ENCODE measurements at places on chromosomes 4 and X.

DNA sequence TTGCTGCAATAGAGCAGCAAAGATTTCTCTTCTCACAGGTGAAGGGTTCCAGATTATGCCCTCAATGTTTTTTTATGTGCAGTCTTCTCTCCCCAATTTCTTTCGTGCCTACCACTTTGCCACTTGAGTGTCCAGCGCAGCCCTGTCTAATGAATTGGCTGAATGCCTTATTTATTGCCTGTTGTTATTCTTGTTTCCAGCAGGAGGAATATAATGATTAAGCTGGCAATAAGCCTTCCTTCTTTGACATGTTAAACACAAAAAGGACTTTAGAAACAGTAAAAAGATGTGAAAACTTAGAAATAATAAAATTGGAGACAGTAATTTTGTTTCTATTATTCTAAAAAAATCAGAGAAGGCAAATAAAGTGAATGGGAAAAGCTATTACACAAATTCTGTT is 34.6 kb upstream of the FRAS1 start:
- no peak for DNase-seq

DNA sequence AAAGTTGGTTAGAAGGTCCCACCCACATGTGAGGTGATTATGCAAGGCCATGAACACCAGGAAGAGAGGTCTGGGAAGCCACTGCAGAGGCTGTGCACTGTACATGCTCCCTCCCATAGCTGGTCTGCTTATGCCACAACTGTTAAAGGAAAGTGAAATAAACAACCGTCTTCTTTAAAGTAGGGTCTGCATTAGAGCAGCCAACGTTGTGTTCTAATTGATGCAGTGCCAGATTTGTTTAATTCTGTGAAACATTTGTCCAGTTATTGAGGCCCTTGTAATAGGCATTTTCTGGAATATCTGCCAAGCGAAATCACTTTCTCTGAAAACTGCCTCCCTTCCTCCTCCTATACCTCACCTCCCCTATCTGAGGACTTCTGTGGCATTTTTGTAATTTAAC is 224.0 kb upstream of the LNX1 start:
- no peak for DNase-seq

DNA sequence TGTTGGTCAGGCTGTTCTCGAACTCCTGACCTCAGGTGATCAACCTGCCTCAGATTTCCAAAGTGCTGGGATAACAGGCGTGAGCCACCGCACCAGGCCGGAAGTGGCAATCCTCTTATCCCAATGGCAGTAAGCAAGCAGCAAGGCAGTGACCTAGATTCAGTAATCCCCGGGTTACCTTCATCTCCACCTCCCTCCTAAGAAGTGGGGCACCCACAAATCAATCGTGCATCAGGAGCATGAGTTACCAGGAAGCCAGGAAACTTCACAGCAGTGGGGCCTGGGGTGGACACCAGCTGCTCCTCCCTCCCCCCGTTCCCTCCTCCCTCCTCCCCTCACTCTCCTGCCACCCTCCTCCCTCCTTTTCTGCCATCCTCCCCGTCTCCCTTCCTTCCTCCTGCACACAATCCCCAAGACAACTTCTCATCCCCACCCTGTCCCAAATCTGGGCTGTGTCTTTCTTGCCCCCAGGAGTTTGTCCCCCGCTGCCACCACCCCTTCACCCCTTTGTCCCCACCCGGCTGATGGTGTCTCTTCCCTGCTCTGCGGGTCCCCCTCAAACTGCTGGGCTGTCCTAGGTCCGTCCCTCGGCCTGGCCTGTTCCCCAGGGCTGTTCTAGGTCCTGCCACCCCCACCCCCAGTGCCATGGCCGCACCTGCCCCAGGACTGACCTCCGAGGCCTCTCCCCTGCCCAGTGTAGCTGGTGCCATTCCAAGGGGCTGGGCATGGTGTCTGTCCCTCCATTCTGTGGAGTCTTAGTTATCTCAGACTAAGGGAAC is 2.2 kb downstream of the PDE6B start:
- no peak for DNase-seq

DNA sequence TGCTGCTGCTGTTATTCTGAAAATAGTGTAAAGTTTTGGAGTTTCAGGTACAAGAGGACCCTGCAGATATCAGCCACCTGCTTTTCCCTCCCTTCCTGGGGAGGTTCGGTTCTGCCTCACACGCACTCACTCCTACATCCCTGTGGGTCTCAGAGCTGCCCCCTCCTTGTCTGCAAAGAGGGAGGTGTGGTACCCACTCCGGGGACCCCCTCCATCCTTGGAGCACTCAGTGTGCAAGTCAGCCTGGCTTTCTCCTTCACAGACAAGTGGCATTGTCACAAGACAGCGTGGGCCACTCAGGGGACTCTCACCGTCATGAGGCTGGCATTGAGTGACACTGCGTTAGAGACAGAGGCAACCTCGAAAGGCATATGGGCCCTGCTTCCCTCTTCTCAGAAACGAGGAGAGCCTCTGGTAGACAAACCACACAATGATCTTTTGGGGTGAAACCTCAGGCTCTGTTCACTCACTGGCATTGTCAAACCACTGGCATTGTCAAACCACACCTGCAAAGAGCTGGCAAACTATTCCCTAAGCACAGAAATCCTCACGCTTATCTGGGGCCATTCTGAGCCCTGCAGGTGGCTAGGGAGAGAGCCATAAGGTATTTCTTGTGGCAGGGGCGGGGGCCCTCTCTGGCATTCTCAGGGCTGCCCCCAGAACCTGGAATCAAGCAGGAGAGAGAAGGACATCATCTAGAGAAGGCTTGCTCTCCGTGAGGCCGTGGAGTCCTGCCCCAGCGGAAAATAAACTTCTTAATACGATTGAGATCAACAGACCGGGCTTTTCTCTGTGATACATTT is 285.0 kb downstream of the SHOX start:
- DNase-seq, result no peak

GRCh38 chrX:75609406-75609805 is 86.6 kb upstream of the ZDHHC15 start:
- DNase-seq, result no peak

GRCh38 chrX:1481636-1482529 is 29.2 kb upstream of the ASMTL start:
- DNase-seq, result no peak

- no peak for DNase-seq
Observed at GRCh38 chr4:183838987-183839712, 66.0 kb upstream of the STOX2 start.

DNA sequence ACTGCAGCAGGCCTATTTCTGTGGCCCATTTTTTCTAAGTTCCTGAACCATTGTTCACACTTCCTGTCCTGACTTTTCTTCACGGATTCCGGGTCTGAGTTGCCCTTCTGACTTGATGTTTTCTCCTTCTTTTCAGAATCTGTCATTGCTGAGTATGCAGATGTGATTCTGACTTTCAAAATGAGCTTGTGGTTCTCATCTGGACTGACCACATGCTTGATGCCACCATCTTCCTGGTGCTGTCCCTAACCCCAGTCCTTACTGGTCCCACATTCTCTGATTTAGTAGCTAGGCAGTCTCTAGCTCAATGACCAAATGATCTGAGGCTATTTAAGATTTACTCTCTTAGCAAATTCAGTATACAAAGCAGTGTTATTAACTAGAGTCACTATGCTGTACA is 822.3 kb upstream of the TENM3 start:
- DNase-seq, result no peak

GRCh38 chr4:59457576-59457975 is 1742.5 kb upstream of the ADGRL3 start:
- no peak for DNase-seq

GRCh38 chr4:169305651-169306050 is 34.9 kb upstream of the SH3RF1 start:
- DNase-seq, result no peak

- no peak for DNase-seq
Observed at GRCh38 chrX:111352424-111352823, 59.6 kb downstream of the DCX start.

GRCh38 chrX:50579955-50580354 is 109.3 kb upstream of the DGKK start:
- DNase-seq, result no peak

- peak; percentile 62 for DNase-seq
Observed at GRCh38 chr4:56799824-56800756, 21.4 kb downstream of the SPINK2 start.

DNA sequence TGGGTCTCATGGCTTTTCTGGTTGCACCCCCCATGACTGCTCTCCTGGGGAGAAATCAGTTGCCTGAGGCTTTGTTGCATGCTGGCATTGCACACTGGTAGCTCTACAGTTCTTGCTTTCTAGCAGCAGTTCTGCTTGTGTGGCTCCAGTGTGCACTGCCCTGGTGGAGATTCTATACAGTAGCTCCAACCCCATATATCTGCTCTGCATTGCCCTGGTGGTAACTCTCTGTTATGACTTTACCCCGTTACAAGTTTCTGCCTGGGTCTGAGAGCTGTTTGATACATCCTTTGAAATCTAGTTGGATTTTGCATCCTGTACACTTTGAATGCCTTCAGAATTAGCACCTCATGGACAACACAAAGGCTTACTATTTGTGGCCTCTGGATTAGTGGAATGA is 241.4 kb upstream of the EPHA5 start:
- no peak for DNase-seq

DNA sequence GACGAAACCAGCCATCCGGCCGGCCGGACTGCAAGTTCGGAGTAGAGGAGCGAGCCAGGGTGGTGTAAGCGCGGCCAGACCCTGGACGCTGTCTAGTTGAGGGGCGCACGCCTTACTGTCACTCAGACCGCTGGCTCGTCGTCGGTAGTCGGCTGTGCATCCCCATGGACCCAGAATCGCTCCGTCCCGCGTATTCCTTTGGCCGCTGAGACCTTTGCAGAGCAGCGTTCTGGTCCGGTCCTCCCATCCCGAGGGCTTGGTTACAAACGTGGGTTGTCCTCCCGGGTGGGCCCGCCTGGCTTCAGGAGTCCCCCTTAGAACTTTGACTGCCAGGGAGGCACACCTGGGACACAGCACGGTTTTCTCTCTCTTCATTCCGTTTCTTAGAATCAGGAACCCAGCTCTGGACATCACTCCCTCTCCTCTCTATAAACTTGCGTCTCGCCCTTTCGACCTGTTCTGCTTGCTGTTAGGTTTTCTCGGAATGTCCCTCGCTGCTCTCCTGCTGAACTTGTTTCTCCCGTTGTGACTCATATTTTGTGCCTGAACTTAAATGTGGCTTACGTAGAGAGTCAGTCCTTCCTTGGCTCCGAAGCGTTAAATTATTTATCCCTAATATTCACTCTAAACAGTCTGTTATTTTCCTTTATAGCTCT is 672 bp downstream of the PGM2 start:
- DNase-seq, result no peak

DNA sequence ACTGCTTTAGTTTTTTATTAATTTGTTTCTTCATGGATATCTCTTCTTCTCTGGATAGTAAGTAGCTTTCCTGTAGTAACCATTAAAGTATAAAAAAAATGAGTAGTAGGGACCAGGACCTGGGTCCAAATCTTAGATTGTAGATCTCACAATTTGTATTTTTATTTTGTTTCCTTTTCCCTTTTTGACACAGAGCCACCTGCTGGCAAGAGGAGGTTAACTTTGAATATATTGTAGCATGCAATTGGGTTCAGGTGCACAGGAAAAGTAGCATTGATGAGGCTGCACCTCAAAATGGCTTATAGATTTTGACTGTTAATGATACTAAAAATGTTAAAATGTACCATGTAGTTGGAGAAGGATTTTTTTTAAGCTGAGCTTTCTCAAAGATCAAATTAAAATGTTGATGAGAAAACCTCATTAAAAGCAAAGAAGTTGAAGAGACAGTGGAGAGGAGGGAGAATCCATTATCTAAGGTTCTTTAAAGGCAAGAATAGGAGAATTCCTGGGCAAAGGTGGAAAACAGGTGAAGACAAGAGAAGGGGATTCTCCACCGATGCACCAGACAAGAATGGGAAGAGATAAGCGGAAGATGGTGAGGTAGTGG is 48.3 kb upstream of the HPGDS start:
- no peak for DNase-seq

DNA sequence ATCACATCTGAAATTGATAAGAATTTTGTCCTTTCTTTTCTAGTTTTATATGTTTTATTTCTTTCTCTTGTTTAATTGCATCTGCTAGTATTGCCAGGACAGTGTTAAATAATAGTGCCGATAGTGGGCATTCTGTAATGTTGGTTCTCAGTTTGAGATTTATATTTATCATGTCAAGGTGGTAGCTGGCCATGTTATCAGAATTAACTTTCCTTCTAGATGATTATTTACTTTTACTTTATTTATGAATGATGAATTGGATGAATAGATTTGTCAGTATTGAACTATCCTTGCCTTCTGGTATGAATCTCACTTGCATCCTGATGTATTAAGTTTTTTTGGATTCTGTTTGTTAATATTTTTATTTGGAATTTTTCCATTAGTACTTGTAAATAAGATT is 42.7 kb downstream of the METAP1 start:
- DNase-seq, result no peak

- no peak for DNase-seq
Observed at GRCh38 chr4:183788308-183788905, 116.7 kb upstream of the STOX2 start.

DNA sequence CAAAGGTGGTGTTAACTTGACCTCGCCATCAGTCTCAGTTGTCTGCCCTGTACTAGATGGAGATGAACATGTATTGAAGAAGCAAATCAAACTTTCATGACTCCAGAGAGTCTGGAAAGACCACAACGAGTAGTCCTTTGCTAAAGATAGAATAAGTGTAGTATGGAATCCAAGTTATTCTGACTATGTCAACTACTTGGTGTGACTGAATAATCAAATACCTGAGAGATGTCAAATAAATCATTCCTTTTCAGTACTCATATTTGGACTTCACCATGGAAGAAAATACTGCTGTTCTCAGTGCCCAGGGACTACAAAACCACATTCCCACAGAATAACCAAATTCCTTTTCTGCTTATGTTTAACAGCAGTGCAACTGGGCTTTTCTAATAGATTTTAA is 161.2 kb upstream of the SPRY1 start:
- no peak for DNase-seq

DNA sequence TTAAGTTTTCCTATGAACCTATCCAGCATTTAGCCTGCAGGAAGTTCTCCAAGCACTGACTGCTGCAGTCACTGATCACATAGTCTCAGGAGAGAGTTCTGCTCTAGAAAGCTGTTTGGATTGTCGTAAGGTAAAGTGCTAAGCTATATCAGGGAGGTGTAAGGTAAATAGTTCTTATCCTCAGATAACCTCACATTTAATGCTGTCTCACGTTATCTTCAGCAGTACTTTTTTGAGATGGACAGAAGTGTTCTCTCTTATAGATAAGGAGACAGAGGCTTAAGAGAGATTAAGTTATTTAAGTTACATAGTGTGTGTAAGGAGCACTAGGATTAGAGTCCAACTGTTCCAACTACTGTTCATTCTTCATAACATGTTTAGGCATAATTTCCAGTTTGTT is 77.9 kb downstream of the STIM2 start:
- DNase-seq, result no peak

DNA sequence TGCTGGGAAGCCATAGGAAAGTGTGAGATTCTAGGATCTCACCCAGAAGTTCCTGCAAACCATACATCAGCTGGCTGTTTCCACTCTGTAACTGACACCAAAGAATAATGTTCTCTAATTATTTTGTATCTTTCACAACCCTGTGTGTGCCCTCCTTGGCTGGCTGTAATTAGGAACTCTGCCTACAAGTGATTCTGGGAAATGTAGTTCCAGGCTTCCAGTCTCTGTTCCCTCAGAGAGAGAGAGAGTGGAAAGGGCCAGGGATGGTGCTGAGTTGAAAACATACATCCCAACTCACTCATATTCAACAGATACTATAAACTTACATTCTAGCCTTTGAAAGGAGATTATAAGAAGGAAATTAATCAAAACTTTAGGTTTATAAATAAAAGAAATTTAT is 57.5 kb upstream of the C1QTNF7 start:
- DNase-seq, result no peak

GRCh38 chrX:150719621-150720020 is 26.4 kb downstream of the MTMR1 start:
- no peak for DNase-seq

- no peak for DNase-seq
Observed at GRCh38 chr4:152099555-152099954, 338.7 kb upstream of the GATB start.

Data from nucleus accumbens (tissue), 56 donors.